ENCODE measurements at places on chromosomes 6 and 20.

DNA sequence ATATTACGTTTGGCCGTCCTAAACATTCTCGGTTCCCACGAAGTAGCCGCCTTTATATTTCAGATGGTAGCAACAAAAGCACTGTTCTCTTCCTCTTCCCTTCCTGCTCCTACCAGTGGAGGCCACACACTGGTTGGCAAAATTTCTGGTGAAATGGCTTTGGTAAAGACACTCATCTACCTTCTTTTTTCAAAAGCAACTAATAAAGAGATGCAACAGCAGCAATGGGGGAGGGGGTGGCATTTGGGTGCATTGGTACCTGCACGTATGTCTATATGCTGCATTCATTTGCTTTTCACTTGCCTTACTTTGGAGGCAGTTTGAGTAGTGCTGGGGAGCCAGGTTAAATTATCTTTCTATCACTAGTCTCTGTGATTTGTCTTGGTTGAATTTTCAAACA lies 6.0 kb downstream of the POU3F2 start:
- DNase-seq: no peak

GRCh38 chr6:136956590-136957544 lies 34.8 kb downstream of the SLC35D3 start:
- no peak for DNase-seq

DNA sequence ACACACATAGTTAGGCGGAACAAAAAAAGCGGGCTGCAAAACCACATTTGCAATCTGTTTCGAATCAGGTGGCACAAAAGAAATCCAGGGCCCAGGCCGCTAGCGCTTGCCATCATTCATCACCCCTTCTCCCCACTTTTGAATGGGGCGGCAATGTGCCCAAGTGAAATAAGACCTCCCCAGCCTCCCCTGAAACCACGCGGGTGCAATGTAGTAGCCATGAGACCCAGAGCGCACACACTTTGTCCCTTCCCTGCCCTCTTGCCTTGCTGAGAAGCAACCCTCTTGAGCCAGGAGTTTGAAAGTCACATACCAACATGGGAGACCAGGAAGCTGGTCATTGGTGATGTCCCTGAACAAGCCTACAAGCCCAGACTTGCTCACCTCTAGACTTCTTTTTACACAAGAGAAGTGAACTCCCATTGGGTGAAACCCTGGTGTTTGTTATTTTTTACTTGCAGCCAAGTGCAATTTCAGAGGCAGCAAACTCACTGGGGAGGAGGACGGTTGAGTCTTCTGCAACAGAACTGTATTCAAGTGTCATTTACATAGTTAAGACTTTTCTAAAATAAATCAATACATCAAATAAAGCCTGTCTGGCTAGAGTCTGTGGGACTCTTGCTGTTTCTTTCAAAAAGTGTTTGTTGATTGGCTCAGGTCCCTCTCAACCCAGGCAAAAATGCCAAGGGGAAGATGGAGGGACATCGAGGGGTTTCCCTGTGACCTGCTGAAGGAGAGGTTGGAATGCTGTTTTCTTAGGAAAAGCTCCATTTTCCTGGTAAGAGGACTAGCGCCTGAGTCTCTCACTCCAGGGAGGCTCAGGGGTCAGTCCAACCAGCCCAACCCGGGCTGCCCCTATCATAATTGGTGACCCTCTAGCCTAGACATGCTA lies 138.1 kb upstream of the PTPN1 start:
- DNase-seq: no peak

- no peak for DNase-seq
Observed at GRCh38 chr6:2818593-2818992, 23.1 kb downstream of the SERPINB1 start.

DNA sequence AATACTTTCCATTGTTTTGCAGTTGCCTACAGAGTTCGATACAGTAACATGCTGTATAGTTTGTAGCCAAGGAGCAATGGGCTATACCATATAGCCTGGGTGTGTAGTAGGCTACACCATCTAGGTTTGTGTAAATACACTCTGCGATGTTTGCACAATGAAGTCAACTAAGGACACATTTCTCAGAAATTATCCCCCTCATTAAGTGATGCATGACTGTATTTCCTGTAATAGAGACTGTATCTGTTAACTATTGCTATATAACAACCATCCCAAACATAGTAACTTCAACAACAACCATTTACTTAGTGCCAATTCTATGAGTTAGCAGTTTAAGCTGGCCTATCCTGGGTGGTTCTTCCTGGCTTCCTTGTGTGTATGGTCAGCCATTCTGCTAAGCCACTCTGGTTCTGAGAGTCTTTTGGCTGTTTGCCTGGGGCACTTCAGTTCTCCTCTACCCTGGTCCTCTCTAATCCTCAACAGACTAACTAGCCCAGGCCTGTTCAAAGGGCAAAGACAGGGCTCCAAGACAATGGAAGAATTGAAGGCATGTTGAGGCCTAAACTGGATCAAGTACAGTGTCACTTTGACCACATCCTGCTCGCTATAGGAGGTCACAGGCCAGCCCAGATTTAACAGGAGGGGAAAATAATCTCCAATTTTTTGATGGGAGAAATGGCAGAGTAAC lies 124.0 kb downstream of the PLCB1 start:
- DNase-seq: no peak

DNA sequence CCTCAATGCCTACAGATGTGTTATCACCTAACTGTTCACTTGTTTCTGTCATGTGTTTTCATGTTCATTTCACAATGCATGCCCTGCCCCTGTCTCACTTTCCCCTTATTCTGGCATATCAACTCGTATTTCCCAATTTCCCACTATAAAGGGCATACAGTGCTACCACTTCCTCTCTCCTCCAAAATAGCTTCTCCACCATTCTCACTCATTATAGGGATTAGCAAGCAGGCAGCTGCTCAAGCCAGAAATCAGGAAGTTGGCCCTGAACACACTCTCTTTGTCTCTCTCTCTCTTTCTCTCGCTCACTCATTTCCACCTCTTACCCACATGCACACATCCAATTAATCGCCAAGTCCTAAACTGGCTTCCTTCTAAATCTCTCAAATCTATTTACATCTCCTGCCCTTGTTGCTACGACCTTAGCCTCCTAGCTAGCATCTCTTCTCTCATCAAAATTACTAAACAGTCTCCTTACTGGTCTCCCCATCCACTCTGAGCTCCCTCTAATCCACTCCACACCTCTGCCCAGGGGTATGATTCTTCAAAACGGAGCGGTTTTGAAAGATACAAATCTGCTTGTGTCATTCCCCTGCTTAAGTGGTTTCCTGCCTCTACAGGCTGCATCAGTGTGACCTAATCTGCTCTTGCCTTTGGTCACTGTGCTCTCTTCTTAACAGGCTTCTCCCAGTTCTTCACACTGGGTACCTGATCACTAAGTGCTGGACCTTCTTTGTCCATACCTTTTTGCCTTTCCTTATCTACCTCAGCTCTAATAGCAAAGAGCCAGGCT lies 196.2 kb downstream of the BTBD9 start:
- no peak for DNase-seq

Data from sigmoid colon (tissue), 7 donors.